ENCODE measurements at places on chromosomes 2 and 18. TPM values are rescaled to one million over a fixed set of nuclear protein-coding genes. Genes with fewer than 3 reads are reported as not detected.

Gene MARCHF4
- 0.25 TPM for total RNA-seq

Gene MITD1
- total RNA-seq = 22.0 TPM

DNA sequence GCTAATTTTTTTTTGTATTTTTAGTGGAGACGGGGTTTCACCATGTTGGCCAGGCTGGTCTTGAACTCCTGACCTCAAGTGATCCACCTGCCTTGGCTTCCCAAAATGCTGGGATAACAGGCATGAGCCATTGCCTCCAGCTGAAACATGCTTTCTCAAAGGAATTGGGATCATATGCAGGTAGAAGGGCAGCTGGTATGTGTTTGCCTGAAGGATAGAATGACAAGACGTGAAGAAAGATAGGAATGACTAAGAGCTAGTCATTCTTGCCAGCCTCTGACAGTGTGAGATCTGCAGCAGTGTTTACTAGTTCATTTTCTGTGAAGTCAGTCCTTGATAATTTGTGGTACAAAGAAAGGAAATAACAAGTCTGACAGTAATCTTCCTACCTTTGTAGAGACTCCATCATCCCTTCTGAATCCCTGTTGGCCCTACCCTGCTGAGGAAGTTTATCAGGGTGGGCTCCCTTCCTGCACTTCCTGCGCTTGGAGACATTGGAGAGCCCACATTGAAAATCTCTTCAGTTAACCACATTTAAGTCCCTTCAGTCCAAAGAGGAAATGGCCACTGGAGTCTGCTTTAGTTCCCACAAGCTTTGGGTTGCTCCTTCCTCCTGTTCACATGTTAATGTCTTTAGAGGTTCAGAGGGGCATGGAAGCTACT, 14.7 kb downstream of the CFLAR start:
- DNase-seq = no peak

Gene ITPRIPL1
- total RNA-seq = 0.43 TPM

DNA sequence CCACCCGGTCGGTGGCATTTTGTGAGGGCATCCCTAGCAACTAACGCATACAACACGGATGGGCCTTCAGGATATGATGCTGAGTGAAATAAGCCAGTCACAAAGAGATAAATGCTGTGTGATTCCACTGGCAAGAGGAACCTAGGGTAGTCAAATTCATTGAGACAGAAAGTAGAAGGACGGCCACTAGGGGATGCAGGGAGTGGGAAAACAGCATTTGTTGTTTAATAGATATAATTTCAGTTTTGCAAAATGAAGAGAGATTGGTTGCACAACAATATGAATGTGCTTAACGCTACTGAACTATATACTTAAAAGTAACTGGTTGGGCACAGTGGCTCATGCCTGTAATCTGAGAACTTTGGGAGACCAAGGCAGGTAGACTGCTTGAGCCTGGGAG, 112.9 kb downstream of the AFF3 start:
- DNase-seq = no peak

DNA sequence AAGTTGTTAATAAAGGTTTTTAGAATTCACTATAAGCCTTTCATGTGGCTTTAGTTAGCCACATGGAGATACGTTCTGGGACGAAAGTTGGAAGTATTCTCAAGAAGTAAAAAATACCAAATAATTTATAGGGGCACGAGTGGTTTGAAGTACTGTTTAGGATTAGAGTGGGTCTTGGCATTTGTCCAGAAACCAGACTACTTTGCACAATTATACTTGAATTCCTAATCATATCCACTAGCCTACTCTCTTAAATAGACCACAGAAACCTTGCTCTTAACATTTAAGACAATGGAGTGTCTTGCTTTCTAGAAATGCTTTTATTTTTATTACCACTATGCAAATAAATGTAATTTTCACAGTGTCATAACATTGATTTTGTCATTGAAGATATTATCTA, 44.6 kb downstream of the UBE2E3 start:
- DNase-seq = no peak

GRCh38 chr2:200255549-200255948, 50.9 kb upstream of the SPATS2L start:
- DNase-seq = no peak

Gene FSHR
- total RNA-seq = not detected

Gene SLC38A11
- 2.5 TPM for total RNA-seq
